ENCODE measurements at places on chromosomes 2 and 18.
A peak's percentile ranks its signal among the peaks of the same experiment; 100 is the strongest.

DNA sequence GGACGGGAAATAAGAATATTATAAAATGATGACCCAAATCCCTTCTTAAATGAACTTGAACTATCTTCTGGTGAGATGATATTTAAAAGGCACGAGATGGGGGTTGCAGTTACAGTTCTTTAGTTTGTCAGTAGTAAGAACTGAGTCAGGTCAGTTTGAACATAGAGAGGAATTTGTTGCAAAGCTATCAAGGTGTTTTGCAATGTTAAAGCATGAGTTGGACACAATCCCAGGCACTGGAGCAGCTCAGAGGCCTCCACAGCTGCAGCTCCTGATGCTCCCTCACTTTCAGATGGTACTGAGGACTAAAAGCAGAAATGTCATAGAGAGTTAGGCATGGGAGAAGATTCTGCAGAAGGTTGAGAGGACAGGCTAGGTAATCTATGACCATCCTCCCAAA is 236.0 kb downstream of the BCL2 start:
- DNase-seq, result no peak

DNA sequence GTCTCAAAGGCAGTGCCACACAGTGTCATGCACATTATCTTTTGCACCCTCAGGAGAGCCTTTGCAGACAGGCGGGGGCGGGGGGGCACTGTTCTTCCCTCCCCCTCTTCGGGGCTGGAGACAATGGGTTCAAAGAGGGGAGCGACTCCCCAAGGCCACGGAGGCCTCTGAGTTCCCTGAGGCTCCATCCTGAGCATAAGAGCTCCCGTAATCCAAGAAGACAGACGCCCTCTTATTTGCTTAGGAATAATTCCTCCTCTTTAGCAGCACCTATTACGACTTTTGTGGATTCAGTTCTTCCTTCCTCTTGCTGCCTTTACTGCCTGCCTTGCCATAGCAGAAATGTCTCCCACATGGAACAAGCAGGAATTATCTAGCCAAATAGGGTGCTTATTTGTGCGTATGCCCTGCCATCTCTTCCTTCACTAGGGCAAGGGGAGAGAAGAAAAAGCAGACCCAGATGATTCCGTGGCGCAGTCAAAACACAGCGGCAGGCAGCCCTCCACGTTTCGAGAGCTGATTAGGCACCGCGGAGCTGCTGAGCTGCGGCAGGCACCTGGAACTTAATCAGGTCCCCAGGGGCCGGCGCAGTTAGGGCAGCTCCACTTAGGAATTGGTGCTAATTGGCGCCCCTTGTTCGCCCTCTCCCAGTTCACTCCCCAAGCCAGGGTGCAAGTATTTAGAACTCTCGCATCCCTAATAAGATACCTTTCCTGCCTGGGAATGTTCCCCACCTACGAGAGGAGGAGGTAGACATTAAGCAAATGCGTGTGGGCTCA is 233.4 kb upstream of the MYT1L start:
- no peak for DNase-seq

DNA sequence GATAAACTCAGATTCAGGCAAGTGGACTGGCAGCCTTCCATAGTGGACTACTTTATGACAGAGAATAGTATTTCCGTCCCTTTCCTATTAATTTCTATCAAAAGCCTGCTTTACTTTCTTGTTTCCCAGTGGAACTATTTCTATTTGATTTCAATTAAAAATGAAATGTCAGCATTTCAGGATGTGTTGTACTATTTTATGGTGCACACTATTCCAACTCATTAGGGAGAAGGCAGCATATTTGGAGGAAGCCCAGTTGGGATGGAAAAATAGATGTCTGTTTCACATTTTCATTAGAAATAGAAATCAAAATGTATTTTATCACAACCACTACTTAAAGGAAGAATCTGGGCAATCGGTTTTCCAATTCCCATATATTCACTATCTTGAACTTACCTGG is 37.9 kb upstream of the TCF4 start:
- no peak for DNase-seq

- no peak for DNase-seq
Observed at GRCh38 chr2:80340022-80340421, 35.5 kb upstream of the LRRTM1 start.

DNA sequence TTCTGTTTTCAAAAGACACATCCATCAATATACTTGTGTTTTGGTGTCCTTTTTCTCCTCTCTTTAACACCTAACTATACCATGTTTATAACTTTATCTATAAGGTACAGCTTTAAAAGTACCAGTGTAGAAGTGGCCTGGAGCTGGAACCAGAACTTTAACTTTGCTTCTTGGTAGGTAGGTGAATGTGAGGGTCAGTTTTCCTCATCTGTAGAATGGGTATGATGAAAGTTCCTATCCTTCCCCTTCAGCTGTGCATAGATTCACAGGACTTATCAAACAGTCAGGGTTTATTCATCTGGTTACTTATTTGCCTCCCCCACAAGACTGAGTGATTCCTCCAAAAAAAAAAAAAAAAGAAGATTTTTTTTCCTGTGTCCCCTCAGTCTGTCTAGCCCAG is 12.7 kb downstream of the KCTD1 start:
- DNase-seq, result no peak

DNA sequence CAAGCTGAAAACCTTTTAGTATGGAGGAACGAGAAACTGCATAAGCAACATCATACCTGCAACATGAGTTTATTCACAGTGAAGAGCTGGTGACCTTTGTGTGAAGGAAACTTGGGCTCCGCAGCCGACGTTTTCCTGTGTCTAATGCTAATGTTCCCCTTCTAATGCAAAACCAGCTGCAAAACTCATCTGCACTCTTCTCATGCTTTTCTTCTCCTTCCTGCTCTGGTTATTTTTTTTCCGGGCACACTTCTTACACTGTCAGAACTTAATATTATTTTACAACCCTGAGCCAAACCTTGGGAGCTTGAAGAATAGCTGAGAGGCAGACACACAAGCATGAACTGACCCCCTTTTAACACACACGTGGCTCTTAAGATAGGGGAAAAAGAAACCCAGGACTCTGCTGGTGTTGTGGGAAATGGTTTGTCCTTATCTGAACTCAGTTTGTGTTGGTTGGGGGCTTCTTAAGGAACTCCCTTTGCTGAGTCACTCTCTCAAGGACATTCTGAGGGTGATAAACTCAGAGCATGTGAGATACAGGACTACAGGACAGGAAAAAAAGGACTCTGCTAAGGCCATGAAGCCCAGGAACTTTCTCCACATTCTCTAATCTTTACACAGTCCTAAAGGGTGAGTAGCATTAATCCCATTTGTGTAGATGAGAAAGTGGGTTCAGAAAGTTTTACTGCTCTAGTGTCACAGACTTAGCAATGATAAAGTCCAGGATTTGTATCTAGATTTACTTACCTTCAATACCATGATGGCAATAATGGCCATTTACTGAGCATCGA is 439.3 kb upstream of the TRIB2 start:
- DNase-seq, result peak; percentile 17

DNA sequence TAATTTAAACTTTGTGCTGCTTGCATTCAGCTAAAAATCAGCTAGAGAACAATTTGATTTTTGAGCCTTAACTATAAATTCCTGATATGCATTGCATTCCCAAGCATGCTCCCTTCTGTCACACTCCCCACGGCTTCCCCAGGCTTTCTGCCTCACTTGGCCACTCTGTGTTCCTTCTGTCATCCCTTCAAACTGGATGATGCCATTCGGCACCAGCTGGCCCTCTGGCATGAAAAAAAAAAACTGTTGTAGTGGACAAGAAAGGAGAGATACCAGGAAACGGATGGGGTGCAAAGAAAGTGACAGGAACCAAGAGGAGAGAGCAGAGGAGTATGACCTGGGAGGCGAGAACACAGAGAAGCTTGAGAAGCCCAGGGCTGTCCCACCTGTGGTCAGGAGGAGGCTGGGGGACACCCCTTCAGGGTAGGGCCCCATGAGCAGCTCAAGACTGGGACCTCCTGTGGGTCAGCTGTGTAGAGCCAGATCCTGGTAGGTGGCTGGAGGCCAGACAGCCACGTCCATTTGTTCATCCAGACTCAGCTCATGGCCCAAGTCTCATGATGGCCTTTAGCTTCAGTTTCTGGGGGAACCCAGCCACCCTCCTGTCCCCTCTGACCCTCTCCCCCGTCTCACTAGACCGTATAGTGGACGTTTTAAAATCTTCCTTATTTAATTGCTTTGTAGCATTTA is 211.8 kb downstream of the GBX2 start:
- DNase-seq, result no peak

GRCh38 chr18:24922491-24922890 is 429.5 kb downstream of the ZNF521 start:
- no peak for DNase-seq

DNA sequence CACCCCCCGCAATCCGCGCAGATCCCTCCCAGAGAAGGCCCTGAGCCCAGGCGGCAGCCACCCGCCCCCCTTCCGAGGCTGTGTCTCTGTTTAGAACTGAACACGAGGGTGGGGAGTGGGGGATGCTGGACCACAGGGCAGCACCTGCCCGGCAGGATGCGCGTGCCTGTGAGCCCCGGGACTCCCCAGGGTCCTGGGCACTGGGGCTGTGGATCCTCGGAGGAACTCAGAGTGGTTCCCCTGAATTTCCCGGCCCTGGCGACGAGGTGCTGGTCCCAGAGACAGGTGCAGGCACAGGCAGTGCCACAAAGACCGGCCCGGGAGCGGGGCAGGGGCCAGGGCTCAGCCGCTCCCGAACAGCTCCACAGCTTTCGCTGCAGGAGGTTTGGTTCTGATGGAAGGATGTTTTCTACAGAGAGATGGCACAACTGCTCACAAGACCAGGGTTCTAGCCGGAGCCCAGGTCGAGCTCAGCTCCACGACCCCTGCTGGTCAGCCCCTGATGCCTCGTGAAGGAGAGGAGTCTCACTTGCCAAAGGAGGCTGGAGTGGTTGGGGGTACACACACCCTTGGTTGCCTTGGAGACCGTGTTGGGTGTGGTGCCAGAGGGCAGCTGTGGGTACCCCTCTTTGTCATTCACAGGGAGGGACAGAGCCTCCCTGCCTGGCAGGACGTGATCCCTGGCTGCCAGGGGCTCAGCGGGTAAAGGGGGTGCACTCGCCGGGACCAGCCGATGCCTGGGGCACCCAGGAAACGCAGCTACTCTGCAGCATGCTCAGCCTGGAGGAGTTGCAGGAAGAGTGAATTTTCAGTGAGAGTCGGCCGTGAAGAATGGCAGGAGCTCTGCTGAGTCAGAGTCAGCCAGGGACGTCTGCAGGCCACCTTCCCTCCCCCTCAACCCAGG is 4.4 kb upstream of the NEU4 start:
- peak; percentile 57 for DNase-seq

DNA sequence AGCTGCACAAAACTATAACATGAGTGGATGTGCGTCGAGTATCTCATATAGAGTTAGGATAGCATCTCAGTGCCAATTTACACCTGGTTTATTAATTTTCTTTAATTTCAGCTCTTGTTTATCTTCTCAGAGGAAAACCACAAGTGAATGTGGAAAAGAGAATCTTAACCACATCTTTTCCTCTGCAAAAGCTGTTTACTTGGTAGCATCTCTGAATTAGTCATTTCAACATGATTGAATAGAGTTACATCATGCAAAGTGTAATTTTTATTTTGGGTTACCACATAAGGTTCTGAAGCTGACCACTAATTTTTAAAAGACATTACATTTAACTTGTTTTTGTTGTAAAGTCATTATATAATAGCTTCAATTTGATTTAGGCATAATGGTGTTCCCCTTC is 83.8 kb upstream of the FAM237A start:
- DNase-seq, result no peak

DNA sequence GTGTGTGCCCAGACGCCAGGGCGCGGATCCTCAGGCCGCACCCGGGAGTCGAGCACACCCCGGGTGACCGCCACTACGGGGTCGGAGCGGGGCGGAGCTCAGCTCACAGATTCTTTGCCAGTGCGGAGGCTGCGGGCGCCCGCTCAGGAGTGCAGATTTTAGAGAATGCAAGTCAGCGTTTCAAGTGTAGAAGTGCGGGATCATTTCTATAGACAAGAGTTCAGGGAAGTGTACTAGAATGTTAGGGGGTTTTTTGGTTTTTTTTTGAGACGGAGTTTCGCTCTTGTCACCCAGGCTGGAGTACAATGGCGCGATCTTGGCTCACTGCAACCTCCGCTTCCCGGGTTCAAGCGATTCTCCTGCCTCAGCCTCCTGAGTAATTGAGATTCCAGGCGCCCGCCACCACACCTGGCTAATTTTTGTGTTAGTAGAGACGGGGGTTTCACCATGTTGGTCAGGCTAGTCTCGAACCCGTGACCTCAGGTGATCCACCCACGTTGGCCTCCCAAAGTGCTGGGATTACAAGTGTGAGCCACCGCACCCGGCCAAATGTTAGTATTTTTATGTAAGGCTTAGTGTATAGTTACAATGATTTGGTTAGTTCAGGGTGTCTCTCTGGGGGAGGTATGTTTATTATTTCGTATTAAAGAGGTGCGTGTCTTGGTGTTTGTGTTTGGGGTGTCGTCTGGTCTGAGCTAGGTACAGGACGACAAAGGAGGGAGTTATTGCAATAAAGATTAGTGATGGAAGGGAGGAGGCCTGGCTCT is 619 bp upstream of the FAM168B start:
- peak; percentile 80 for DNase-seq

DNA sequence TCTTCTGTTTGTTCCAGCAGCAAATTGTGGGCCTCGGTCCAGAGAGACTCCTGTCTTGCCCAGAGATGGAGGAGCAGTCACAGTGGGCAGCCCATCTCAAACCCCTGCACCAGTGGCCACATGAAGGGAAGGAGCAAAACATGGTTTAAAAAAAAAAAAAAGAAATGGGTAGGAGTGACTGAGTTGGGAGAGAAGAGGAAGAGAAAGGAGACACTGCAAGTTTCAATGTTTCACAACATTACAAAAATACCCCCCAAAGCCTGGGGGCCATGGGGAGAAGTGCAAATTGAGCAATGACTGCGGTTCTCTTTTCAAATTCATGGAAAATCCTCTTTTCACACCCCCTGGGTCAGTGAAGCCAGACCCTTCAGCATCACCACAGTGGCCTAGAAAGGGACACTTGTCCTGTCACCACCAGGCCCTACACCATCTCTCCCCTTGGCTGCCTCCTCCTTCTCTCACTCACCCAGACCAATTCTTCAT is 117.1 kb downstream of the ZFP36L2 start:
- DNase-seq, result no peak

DNA sequence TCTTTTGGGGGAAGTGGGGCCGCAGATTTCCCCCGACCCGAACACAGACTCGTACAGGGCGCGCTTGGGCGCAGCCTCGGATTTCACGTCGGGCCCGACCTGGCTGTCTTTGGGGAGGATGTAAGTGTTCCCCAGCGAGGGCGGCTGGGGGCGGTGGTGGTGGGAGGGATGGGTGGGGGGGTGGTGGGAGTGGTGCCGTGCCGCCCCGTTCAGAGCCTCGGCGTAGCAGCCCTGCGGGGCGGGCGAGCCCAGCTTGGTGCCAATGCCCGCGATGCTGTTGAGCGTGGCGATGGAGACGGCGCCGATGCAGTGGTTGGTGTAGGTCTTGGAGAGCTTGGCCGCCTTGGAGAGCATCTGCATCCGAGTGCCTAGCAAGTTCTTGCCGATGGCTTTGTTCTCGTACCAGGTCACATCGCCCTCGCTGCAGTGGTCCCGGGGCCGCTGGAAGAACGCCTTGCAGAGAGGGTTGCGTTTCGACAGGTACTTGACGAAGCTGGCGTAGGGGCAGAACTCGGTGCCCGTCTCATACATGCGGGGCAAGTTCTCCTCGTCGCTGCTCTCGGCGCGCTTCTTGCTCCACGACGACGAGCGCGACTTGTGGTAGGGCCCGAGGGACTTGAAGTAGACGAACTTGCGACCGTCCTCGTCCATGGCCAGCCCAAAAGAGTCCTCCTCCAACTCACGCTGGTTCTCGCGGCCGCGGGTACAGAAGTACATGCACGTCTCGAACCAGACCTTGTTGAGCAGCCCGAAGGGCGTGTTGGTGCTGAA is 1.3 kb downstream of the KCTD1 start:
- DNase-seq, result no peak

- peak; percentile 76 for DNase-seq
Observed at GRCh38 chr2:48315896-48316194, 214.1 kb upstream of the STON1 start.

GRCh38 chr2:129400826-129401225 is 578.6 kb upstream of the RAB6C start:
- DNase-seq, result no peak
